ENCODE measurements at places on chromosomes 6 and 20.

DNA sequence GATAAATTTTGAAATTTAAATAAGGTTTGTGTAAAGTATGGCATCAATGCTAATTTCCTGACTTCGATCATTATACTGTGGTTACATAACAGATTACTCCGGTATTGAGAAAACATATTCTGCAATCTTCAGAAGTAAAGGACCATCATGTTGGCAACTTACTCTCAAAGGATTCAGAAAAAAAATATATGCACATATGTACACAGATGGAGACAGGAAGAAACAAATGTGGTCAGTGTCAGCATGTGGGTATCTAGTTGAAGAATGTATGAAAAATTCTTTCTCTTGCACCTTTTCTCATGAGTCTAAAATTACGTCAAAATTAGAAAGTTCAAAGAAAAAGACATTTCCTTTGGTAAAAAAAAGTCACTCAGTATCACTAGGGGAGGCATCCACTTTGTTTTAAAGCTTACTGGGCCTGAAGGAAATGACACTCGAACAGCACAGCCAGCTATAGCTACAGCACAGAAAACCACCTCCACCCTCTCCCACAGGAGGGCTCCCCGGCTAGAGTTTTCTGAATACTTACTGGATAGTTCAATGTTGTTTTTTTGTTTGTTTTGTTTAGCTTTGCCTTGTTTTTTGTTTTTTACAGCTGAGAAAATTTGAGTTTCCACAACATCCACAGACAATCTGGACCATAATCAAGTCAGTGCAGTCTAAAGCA, 317.2 kb upstream of the AGPAT4 start:
- no peak for DNase-seq

- DNase-seq, result no peak
Measured at GRCh38 chr20:20887593-20888265, 175.3 kb upstream of the RALGAPA2 start.

DNA sequence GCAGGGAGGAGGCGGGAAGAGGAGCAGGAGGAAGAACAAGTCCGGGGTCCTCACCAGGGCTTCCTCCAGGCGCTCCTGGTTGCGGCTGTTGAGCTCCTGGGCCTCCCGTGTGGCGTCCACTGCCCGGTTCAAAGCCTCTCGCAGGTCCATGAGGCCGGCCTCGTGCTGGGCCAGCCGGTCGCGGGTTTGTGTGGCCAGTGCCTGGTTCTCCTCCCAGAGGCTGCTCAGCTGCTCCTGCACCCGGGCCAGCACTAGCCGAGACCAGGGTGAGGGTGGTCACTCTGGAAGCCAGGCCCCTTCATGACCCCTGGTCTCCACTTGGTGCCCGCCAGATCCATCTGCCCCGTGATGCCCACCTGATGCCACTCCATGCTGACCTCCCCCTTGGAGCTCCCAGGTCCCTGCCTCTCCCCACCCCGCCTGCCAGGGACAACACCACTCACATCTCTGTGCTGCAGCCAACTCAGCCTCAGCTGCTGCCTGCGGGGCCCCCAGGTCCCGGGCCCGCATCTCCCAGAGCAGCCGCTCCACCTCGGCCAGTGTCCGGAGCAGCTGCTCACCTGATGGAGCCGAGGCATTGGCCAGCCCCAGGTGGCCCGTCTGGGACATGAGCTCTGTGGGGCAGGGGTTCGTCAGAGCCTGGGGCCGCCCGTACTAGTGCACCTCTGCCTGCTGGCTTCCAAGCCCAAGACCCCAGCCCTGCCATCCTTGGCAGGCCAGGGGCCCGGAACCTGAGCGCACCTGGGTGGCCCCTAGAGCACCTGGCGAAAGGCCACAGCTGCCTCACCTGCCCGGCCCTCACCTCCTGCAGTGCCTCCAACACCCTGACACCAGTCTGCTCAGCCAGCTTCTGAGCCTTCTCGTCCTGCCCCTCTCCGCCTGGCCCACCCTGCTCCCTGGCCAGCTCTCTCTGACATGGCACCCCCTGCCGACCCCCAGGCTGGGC, 15.9 kb downstream of the ADRM1 start:
- no peak for DNase-seq

DNA sequence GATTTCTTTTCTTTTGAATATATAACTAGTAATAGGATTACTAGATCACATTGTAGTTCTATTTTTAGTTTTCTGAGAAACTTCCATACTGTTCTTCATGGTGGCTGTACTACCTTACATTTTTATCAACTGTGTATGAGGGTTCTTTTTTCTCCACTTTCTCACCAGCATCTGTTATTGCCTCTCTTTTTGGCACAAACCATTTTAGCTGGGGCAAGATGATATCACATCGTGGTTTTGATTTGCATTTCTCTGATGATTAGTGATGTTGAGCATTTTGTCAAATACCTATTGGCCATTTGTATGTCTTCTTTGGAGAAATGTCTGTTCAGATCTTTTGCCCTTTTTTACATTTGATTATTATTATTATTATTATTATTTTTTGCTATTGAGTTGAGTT, 86.1 kb upstream of the TCF21 start:
- no peak for DNase-seq

- DNase-seq, result no peak
Measured at GRCh38 chr6:157585274-157586087, 204.5 kb downstream of the ZDHHC14 start.

- no peak for DNase-seq
Measured at GRCh38 chr6:3327403-3327802, 68.7 kb downstream of the PSMG4 start.

DNA sequence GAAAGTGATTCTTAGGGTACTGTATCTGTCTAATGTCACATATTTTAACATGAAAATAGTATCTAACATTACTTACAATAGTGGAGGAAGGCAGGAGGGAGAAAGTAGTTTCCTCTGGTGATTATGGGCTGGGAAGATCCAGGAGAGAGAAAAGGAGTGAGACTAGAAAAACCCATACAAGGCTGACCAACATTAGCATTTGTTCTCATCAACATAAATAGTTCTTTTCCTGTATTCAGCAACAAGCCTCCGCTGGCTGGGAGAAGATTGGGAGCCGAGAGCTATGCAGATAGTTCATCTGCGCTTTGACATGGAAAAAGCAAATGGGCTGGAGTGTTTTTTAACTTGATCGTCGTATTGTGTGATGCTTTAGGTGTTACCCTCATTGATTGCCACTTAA, 239.4 kb downstream of the PHACTR1 start:
- DNase-seq, result no peak

DNA sequence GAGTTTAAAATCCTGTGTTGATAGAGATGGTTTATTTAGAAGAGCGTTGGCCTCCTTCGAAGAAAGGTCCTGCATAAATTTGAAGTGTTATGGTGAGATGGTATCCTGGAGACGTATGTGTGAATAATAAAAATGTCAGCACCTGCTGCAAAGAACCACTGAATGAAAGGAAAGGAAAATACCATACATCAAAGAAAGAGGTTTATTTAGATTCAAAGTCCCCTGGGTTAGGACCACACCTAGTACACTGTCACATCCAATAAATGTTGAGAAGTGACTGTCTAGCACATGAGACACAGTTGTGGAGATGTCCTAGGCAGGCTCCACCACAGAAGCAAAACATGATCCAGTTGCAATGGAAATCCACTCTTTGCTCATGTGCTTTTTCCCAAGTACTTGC, 214.7 kb downstream of the PAX1 start:
- DNase-seq, result no peak

DNA sequence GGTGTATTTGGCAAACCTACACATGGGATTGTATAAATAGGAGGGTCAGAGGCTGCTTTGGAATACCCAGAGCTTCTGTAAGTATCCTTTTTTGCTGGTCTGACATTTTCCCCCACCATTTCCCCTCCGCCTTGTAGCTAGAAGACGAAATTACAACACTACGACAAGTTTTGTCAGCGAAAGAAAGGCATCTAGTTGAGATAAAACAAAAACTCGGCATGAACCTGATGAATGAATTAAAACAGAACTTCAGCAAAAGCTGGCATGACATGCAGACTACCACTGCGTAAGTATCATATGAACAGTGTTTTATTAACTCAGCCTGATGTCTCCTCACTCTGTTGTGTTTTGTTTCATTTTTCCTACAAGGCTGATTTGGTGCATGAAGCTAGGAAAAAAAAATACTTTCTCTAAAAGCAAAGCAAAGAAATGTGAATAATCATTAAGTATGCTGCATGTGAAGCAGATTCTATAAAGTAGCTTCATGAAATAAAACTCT, 72.7 kb downstream of the HDDC2 start:
- no peak for DNase-seq

GRCh38 chr6:97703661-97704060, 420.6 kb upstream of the MMS22L start:
- no peak for DNase-seq

DNA sequence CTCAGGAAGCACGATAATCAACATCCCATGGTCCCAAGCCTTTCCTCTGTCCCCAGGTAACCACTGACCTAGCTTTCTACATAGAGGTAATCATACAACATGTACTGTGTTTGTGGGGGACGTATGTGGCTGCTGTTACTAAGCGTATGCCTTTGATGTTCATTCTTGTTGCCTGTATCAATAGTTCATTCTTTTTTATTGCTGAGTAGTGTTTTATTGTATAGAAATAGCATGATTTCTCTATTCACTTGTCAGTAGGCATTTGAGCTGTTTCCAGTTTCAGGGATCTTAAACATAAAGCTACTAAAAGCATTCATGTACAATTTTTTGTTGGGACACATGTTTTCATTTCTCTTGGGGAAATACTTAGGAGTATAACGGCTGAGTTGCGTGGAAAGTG, 185.4 kb downstream of the PACRG start:
- no peak for DNase-seq
